ENCODE measurements at places on chromosomes 3 and 15. TPM values are rescaled to one million over a fixed set of nuclear protein-coding genes. Genes with fewer than 3 reads are reported as not detected.

Gene LTF
- total RNA-seq, result not detected

GRCh38 chr3:181425074-181425473, 286.7 kb upstream of the SOX2 start:
- no peak for DNase-seq
- H3K27me3 ChIP-seq, result no peaks in the 10 kb centered on the region
- no peaks in the 10 kb centered on the region for H3K4me1 ChIP-seq

DNA sequence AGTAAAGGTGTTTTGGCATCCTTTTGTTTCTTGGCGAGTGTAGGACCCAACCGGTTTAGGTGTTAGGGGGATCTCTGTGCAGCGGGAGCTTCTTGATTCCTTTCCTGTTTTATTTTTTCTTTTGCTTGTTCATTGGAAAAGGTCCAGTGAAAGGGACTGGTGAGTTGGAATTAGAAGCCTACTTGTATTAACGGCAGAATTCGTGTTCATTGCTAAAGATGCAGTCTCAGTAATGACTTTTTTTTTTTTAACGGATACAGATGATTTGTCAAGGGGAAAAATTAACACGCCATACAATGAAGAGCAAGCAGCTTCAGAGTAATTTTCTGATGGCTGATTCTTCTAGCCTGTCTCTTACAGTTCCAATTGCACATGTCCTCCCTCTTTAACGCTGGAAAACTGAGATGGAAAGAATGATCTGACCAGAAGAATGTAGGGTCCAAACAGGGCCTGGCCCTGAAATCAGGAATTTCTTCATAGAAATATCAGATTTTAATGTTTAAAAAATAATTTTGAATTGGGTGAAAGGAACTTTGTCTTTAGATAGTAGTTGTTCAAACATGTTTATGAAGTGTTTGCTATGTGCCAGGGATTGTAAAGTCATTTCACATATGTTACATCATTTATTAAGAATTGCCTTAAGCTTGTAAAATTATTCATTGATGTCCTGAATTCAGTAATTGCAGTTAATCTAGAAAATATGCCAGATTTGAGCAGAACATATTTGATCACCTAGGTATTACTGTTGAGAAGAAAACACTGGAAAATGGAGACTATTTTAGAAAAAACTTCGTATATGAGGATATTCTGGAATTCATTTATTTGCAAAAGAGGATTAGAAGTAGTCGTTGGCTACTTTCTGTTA, 1.4 kb downstream of the MAPK6 start:
- peaks cover 35% of the 10 kb centered on the region for H3K4me1 ChIP-seq
- peaks cover 6% of the 10 kb centered on the region for H3K27me3 ChIP-seq
- no peak for DNase-seq
- H3K36me3 ChIP-seq, result peaks cover 11% of the 10 kb centered on the region
- peak overlapping the region; percentile 97 for H3K4me3 ChIP-seq
- H3K27ac ChIP-seq, result peak overlapping the region; percentile 99

Gene ITIH1
- not detected for total RNA-seq

- DNase-seq, result no peak
- H3K36me3 ChIP-seq, result no peaks in the 10 kb centered on the region
- no peak overlapping the region for H3K4me3 ChIP-seq
- no peaks in the 10 kb centered on the region for H3K27me3 ChIP-seq
- no peak overlapping the region for H3K27ac ChIP-seq
Observed at GRCh38 chr3:83034806-83035703, 1273.6 kb upstream of the GBE1 start.

GRCh38 chr15:68868296-68868695, 47.6 kb upstream of the ANP32A start:
- no peaks in the 10 kb centered on the region for H3K4me1 ChIP-seq
- no peak overlapping the region for H3K27ac ChIP-seq
- H3K4me3 ChIP-seq, result no peak overlapping the region
- peaks cover 16% of the 10 kb centered on the region for H3K27me3 ChIP-seq

DNA sequence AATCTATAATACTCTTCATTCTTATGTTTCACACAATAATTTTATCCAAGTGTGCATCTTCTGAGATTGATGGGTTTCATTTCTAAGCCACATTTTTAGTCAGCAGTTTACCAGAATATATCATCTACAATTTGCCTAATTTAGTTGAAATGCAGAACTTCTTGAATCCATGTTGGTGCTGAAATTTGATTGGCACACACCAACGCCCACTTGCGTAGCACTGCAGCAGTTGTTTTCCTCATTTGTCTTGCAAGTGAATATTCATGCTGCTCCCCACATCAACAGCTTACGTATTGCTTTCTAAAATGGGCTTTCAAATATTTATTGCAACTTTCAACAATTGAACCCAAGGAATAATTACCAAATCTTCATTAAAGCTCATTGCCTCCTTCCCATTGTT, 87.8 kb upstream of the CTDSPL start:
- H3K27me3 ChIP-seq, result peaks cover 34% of the 10 kb centered on the region
- no peak for DNase-seq
- H3K4me1 ChIP-seq, result no peaks in the 10 kb centered on the region
- H3K36me3 ChIP-seq, result peaks cover 4% of the 10 kb centered on the region

All from HFFc6 (cell line).